ENCODE measurements at places on chromosomes 5 and 9. TPM values are rescaled to one million over a fixed set of nuclear protein-coding genes. Genes with fewer than 3 reads are reported as not detected.

DNA sequence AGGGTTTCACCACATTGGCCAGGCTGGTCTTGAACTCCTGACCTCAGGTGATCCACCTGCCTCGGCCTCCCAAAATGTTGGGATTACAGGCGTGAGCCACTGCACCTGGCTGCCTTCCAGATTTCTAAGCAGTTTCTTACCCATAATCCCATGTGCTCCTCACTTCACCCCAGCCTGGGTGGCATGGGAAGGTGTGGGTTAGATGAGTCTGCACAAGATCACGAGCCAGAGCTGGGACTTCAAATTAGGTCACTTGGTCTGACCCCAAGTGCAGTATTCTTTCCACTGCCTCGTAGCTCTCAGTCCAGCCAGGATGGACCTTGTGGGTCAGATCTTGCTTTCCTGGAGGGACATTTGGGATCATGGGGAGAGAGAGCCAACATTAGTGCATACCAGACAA lies 37.5 kb upstream of the STRBP start:
- no peak for DNase-seq
- H3K36me3 ChIP-seq, result no peaks in the 10 kb centered on the region
- H3K4me3 ChIP-seq, result no peak overlapping the region
- peaks cover 25% of the 10 kb centered on the region for H3K4me1 ChIP-seq
- no peaks in the 10 kb centered on the region for H3K27me3 ChIP-seq

COL15A1 gene
- not detected for polyA plus RNA-seq

DNA sequence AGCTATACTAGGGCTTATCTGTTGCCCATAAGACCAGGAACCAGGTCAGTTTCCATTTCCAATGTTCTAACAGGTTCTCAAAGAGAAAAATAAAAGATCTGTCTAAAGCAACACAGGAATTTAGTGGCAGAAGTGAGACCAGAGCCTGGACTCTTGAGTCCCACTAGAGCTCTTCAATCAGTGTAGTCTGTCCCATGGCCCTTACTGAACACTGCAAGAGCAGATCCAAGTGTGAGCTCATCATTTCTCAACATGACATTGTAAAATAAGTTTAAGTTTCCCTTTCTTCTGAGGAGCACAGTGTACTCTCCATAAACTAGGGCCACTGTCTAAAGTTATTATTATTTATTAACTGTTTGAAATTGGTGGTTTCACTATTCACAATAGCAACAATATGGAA lies 8.6 kb upstream of the PAPPA start:
- H3K4me3 ChIP-seq, result no peak overlapping the region
- DNase-seq, result no peak
- no peaks in the 10 kb centered on the region for H3K4me1 ChIP-seq
- H3K27ac ChIP-seq, result no peak overlapping the region

DNA sequence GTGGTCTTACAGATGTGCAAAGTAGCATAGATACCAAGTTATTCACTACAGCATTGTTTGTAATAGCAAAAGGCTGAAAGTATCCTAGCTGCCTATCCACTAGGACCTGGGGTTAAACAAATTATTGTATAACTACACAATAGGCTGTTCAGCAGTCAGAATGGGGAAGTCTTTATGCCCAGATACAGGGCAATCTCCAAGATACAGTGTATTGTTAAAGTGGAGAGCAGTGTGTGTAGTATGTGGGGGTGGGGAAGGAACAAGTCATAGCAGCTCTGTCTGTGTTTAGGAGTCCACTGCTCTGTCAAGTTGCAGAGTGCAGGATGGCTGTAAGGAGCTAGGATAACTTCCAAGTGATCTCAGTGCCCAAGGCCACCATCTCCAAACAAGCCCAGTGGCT lies 5.5 kb downstream of the PCYOX1L start:
- peaks cover 21% of the 10 kb centered on the region for H3K4me1 ChIP-seq
- no peak overlapping the region for H3K4me3 ChIP-seq

VCAN gene
- polyA plus RNA-seq, result 0.65 TPM

DNA sequence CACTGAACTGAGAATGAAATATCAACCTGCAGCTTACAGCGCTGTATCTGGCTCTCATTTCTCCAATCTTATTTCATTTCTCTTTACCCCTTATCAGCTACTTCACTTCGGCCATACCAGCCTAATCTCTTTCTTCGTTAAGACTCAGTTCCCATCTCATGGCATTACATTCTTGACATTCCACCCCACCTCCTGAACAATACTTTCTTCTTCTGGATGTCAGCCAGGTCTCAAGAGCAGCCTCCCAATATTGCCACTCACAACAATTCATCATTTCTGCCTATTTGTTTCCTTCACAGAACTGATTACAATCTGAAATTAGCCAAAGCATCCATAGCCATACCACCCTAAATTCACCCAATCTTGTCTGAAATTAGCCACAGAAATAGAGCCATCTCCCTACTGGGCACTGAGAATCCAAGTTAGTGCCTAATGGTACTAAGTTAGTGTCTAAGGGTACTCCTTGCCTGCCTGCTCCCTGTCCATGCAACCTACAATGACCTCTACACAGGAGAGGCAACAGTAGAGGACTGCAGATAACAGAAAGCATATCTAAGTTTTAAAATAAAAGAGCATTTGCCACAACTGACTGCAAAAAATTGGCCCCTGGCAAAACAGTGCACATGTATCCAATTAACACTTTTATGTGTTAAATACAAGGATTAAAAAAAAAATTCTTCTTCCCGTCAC lies 35.2 kb downstream of the SETX start:
- H3K27me3 ChIP-seq, result no peaks in the 10 kb centered on the region
- H3K27ac ChIP-seq, result peak overlapping the region; percentile 87
- peaks cover 26% of the 10 kb centered on the region for H3K4me1 ChIP-seq
- DNase-seq, result no peak
- no peak overlapping the region for H3K4me3 ChIP-seq

GRCh38 chr5:139648205-139649081 lies at the start of gene CXXC5:
CXXC5 (plus strand) TSS chr5:139648349; CDS start chr5:139680524, 32,175 bp downstream.
- H3K27me3 ChIP-seq, result no peaks in the 10 kb centered on the region
- H3K4me3 ChIP-seq, result peak within 1 kb of the TSS; percentile 98
- H3K4me1 ChIP-seq, result peaks cover 53% of the 10 kb centered on the region
- peaks cover 6% of the 10 kb centered on the region for H3K36me3 ChIP-seq
- peak; percentile 81 for DNase-seq

- H3K4me3 ChIP-seq, result no peak overlapping the region
- no peaks in the 10 kb centered on the region for H3K4me1 ChIP-seq
- H3K36me3 ChIP-seq, result no peaks in the 10 kb centered on the region
- no peaks in the 10 kb centered on the region for H3K27me3 ChIP-seq
Measured at GRCh38 chr9:102519423-102519822, 475.7 kb upstream of the CYLC2 start.

GRCh38 chr9:76206821-76207220 lies 187.4 kb downstream of the RFK start:
- H3K27ac ChIP-seq, result no peak overlapping the region
- H3K4me1 ChIP-seq, result no peaks in the 10 kb centered on the region
- no peak for DNase-seq

GRCh38 chr9:130149654-130150286 lies 22.4 kb upstream of the NCS1 start:
- H3K27me3 ChIP-seq, result peaks cover 13% of the 10 kb centered on the region
- H3K36me3 ChIP-seq, result no peaks in the 10 kb centered on the region
- H3K4me3 ChIP-seq, result no peak overlapping the region
- H3K27ac ChIP-seq, result no peak overlapping the region
- no peak for DNase-seq
- no peaks in the 10 kb centered on the region for H3K4me1 ChIP-seq

DCTN4 gene
- polyA plus RNA-seq, result 17.9 TPM

DNA sequence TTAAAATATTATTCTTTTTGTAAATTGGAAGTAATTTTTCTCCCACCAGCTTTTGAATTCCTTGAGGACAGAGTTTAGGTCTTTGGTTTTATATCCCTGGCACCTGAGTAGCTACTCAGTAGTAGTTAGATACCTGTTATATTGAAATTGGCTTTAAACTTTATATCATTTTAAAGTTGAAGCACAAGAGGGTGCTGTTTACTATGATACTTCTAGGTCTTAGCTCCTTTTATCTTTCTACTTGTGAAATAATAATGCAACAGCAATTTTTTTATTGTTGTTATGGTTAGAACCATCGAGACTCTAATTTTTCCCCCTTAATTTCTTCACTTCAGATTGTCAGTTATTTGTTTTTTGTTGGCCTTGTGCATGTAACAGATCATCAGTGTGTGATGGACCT lies 46.3 kb downstream of the AP3S1 start:
- no peak overlapping the region for H3K4me3 ChIP-seq
- no peaks in the 10 kb centered on the region for H3K4me1 ChIP-seq
- DNase-seq, result no peak
- no peaks in the 10 kb centered on the region for H3K27me3 ChIP-seq

Data from naive B cell (primary cell).